Ureter (tissue), 1 donor: ENCODE measurements at places on chromosomes 5 and 9. TPM values are rescaled to one million over a fixed set of nuclear protein-coding genes. Genes with fewer than 3 reads are reported as not detected.

- no peak for DNase-seq
Measured at GRCh38 chr9:8078641-8079140, 279.1 kb upstream of the DMAC1 start.

DNA sequence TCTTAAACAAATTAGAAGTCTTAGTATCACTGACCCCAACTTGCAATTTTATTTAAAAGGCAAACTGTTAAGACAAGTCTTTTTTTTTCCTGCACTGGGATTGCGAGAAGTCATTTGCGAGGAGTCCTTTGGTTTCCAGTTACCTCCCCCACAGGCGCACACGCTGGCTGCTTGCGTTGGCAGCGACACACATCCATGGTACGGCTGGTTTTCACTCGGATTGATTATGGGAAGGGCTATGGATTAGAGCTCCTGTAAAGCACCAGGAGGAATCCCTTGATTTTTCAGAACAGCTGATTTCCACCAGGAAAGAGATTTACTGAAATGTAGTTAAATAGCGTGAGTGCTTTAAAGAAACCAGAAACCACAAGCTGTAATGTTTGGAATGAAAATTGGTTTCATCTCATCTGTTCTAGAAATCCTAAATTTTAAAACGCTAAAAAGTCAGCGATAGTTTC, 737 bp downstream of the SLC1A3 start:
- DNase-seq = no peak

- DNase-seq = peak; percentile 78
Measured at GRCh38 chr5:170267431-170268152, 30.0 kb downstream of the LCP2 start.

The POLR3G gene
- total RNA-seq = 2.1 TPM

The PCDH1 gene
- total RNA-seq = 127 TPM

The IL5 gene
- total RNA-seq = not detected
